Bronchus fibroblast of lung (primary cell): ENCODE measurements at places on chromosomes 16 and 17. TPM values are rescaled to one million over a fixed set of nuclear protein-coding genes. Genes with fewer than 3 reads are reported as not detected.

Gene C17orf67
- 1.0 and 1.3 TPM in 2 replicates for total RNA-seq

Gene ANKRD40CL
- total RNA-seq, result not detected in 2 replicates

Gene ZNF594
- 4.9 and 5.4 TPM in 2 replicates for total RNA-seq

Gene JPH3
- under 0.01 and 0.17 TPM in 2 replicates for total RNA-seq

Gene GLIS2
- total RNA-seq, result 3.2 and 3.3 TPM in 2 replicates

Gene KRT222
- total RNA-seq, result not detected in 2 replicates

Gene ADCY9
- total RNA-seq, result 14.3 and 14.6 TPM in 2 replicates

Gene ADGRG3
- not detected in 2 replicates for total RNA-seq

Gene PIRT
- not detected in 2 replicates for total RNA-seq

Gene USP43
- 0.15 and 0.50 TPM in 2 replicates for total RNA-seq

Gene SNX20
- not detected in 2 replicates for total RNA-seq

Gene ATAD5
- total RNA-seq, result 2.2 and 3.5 TPM in 2 replicates

Gene PABPN1L
- total RNA-seq, result not detected in 2 replicates

Gene CD300E
- not detected in 2 replicates for total RNA-seq

Gene RND2
- total RNA-seq, result 0.45 and 0.50 TPM in 2 replicates

Gene SPNS1
- 36.9 and 37.3 TPM in 2 replicates for total RNA-seq

Gene SEPTIN1
- 0.15 TPM in 1 of 2 replicates, not detected in the other for total RNA-seq
